ENCODE measurements at places on chromosomes 1 and 21.

GRCh38 chr1:161913482-161914140, 110.1 kb downstream of the OLFML2B start:
- no peak overlapping the region for H3K4me3 ChIP-seq
- peak; percentile 21 for DNase-seq
- no peaks in the 10 kb centered on the region for H3K27me3 ChIP-seq
- no peak overlapping the region for H3K27ac ChIP-seq
- H3K36me3 ChIP-seq: 0 out of 3 replicates have a peak, but pooled peaks cover 7% of the 10 kb centered on the region

DNA sequence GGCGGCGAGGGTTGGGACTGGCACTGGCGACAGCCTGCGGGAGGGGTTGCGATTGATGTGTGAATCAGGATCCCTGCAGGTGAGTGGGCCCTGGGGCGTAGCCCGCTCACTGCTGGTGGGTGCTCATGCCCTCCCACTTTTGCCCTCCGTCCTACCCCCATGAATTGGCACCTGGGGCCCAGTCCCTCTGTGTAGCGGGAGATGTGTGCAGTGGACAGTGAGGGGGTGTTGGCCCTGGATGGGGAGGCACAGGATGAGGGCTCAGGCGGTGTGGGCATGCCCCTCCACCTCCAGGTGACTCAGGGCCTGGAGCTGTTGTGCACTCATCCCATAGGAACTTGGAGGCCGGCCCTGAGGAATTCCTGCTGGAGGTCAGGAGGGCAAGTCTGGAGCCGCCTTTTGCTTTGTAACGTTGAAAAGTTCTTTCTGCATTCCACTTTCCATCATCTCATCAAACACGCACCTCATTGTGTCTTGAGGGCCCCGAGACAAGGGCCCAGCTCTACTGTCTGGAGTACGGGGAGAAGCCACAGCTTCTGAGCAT, 3.0 kb downstream of the PEAR1 start:
- H3K36me3 ChIP-seq: no peaks in the 10 kb centered on the region
- peaks cover 28% of the 10 kb centered on the region for H3K4me1 ChIP-seq
- no peak overlapping the region for H3K4me3 ChIP-seq
- DNase-seq: peak; percentile 53
- no peak overlapping the region for H3K27ac ChIP-seq
- H3K27me3 ChIP-seq: peaks cover 78% of the 10 kb centered on the region

- H3K27ac ChIP-seq: no peak overlapping the region
- H3K4me3 ChIP-seq: no peak overlapping the region
- H3K36me3 ChIP-seq: no peaks in the 10 kb centered on the region
- H3K4me1 ChIP-seq: no peaks in the 10 kb centered on the region
- peaks cover 37% of the 10 kb centered on the region for H3K27me3 ChIP-seq
Observed at GRCh38 chr21:46091631-46092025, 6.3 kb upstream of the COL6A2 start.

- H3K4me3 ChIP-seq: no peak overlapping the region
- no peak for DNase-seq
- no peaks in the 10 kb centered on the region for H3K27me3 ChIP-seq
- no peaks in the 10 kb centered on the region for H3K36me3 ChIP-seq
Observed at GRCh38 chr1:155884982-155885381, 25.6 kb downstream of the SYT11 start.

DNA sequence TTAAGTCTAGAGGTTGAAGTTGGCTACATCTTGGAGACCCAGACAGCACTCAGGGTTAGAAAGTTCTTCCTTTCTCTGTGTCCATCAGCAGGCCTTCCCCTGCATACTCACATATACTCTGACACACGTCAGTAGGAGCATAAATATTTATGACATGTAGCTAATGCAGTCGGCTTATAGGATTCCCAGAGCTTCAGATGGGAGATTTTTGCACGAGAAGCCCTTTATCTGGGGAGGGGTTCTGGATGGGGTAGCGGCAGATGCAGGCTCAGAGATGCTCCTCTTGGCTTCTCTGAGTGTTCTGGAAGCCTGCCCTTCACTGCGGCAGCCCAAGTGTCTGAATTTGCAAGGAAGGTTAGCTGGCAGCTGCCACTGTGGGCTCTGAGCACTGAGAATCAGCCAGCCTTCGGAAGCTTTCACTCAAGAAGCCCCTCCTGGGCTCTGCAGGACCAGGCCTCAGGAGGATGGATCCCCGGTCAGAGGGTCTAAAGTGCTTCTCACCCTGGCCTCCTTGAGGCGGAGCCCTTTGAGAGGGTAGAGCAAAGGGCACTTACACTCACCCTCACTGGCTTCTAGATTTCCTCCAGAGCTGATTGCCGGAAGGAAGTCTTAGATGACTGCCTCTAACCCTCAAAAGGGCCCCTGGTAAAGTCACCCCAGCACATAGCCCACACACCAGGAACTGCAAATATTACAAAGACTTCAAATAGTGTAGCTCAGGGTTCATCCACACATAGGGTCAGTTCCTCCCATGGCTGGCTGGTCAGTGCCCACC, 68.1 kb upstream of the NFASC start:
- H3K27ac ChIP-seq: no peak overlapping the region
- peaks cover 11% of the 10 kb centered on the region for H3K4me1 ChIP-seq
- DNase-seq: no peak
- no peaks in the 10 kb centered on the region for H3K36me3 ChIP-seq
- H3K27me3 ChIP-seq: no peaks in the 10 kb centered on the region
- H3K4me3 ChIP-seq: no peak overlapping the region

- no peak overlapping the region for H3K4me3 ChIP-seq
- H3K4me1 ChIP-seq: no peaks in the 10 kb centered on the region
- no peak overlapping the region for H3K27ac ChIP-seq
- no peak for DNase-seq
- H3K36me3 ChIP-seq: no peaks in the 10 kb centered on the region
Observed at GRCh38 chr1:50371749-50372148, 51.5 kb downstream of the DMRTA2 start.

GRCh38 chr21:29195981-29196669, 65.7 kb downstream of the MAP3K7CL start:
- no peak overlapping the region for H3K27ac ChIP-seq
- peak; percentile 70 for DNase-seq
- no peaks in the 10 kb centered on the region for H3K27me3 ChIP-seq
- H3K4me3 ChIP-seq: no peak overlapping the region
- peaks cover 41% of the 10 kb centered on the region for H3K4me1 ChIP-seq

DNA sequence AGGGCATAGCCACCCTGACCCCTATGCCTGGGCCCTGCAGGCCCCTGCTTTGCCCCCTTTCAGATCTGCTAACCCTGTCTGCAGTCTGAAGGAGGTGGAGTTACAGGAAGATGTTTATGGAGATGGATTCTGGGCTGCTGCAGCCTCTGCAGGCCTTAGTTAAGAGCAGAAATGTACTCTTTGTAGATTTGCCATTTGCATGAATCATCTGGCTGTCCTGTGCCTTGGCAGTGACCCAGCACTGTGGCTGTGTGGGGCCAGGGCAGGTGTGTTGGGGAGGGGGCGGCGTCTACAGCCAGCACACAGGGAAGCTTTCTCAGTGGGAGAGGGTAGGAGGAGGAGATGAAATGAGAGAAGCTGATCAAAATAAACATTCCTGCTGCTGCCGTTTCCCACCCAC, 867.3 kb downstream of the PLA2G4A start:
- no peak overlapping the region for H3K27ac ChIP-seq
- DNase-seq: no peak
- H3K4me3 ChIP-seq: no peak overlapping the region
- no peaks in the 10 kb centered on the region for H3K27me3 ChIP-seq
- no peaks in the 10 kb centered on the region for H3K4me1 ChIP-seq

DNA sequence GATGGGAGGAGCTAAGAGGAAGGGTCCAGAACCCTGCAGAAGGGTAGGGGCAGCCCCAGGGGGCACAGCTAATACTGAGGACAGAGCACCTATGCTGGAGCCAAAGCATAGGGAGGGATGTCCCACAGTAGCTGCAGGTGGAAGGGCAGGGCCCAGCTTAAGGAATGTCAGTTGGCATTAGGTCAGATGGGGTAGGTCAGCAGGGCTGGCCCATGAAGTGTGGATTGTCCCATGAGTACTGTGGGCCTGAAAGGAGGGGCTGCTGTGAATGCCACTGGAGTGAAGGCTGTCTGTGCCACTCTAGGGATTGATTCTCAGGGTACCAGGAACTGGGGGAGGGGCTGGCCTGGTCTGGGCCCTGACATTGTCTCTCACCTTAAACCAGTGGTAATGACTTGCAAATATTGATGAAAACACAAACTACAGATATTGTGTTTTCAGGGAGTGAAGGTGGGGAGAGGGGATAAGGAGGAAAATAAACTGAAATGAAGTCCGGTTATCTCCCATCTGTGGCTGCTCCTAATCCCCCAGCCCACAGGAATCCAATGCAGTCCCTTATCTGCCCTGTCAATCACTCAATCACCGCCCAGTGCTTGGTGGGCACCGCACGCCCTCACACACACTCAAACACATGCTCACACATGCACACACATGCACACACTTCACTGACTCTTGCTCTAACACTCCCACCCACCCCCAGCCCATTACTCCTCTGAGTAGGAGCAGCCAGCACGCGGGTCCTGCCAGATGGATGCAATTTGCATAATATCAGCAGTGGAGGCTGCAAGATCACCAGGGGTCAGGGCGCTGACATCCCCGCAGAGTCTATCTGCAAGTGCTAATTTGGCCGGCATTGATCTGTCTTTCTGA, 27.8 kb downstream of the DMAP1 start:
- peaks cover 22% of the 10 kb centered on the region for H3K4me1 ChIP-seq
- H3K27ac ChIP-seq: no peak overlapping the region
- DNase-seq: no peak
- peaks cover 12% of the 10 kb centered on the region for H3K36me3 ChIP-seq
- no peak overlapping the region for H3K4me3 ChIP-seq
